HS-5 (cell line): ENCODE measurements at places on chromosomes 3 and 15.

- DNase-seq: no peak
Measured at GRCh38 chr3:18428036-18428435, 2.9 kb upstream of the SATB1 start.

DNA sequence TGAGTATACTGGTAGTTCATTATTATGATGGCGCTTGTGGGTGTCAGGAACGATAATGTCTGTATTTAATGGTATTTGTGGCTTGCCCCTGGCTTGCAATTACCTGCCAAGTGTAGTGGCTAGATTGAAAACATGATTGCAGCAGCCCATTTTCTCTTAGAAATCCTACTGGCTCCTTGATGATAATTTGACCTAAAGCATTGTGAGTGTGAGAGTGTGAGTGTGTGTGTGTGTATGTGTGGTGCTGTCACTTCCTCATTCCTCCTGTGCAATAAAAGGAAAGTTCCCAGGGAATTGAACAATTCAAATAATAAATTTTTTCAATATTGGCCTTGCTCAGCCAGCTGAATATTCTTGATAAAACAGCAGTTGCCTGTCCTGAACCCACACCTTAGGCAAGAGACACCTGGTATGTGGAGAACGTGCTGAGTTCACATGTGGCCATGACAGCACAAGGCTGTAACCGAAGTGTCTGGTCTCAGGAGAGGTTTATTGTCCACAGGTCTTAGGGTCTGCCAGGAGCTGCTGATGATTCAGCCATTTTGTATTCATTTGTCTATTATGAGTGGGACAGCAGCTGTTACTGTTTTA, 193.3 kb downstream of the CD47 start:
- peak; percentile 18 for DNase-seq

GRCh38 chr3:132326251-132326650, 9.0 kb downstream of the ACP3 start:
- no peak for DNase-seq

DNA sequence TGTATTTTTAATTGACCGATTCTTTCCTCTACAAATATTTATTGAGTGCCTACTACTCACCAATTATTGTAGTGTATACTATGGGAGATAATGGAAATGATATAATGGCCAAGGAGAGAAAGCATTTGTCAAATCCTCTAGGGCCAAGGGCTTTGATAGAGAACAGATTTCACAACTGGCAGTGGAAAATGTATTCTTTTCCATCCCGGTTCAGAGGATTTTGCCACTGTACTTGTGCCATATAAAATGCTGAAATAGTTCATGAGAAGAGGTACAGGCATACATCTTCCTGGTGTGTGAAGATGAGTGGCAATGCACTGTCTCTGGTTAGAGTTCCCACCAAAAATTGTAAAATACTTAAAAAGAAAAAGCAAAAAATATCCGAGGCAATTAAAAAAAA, 451.6 kb upstream of the TPRG1 start:
- no peak for DNase-seq

- no peak for DNase-seq
Measured at GRCh38 chr3:25456723-25457670, 28.9 kb downstream of the RARB start.

DNA sequence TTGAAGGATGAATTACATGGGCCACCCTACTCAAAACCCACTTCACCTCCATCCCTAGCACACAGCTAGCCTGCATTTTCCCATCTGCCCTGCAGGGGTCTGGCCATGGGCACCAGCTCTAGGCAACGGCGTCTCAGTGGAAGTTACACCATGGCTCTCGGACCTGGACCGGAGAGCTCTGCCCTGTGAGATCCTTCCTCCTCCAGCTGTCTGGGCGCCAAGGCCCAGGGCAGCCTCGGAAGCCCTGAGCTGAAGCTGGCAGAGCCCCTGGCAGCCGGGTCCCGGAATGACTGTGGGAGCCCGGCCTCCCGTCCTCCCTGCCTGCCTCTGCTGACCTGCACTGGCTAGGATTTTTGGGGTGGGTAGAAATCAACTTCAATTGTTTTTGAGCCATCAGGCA, 98.9 kb downstream of the CHSY1 start:
- no peak for DNase-seq

GRCh38 chr3:185797108-185797881, 27.5 kb downstream of the IGF2BP2 start:
- DNase-seq: no peak

- DNase-seq: no peak
Measured at GRCh38 chr3:160455846-160456245, 6.3 kb upstream of the TRIM59 start.

- DNase-seq: peak; percentile 34
Measured at GRCh38 chr3:53150247-53151085, 10.5 kb upstream of the PRKCD start.

GRCh38 chr15:57866149-57866736, 159.7 kb downstream of the POLR2M start:
- peak; percentile 23 for DNase-seq

GRCh38 chr15:38782156-38782555, 217.5 kb upstream of the RASGRP1 start:
- DNase-seq: no peak

- peak; percentile 82 for DNase-seq
Measured at GRCh38 chr3:132549890-132550578, 47.0 kb upstream of the ACKR4 start.

- DNase-seq: peak; percentile 87
Measured at GRCh38 chr3:65963787-65964677, 74.7 kb downstream of the MAGI1 start.
